ENCODE measurements at places on chromosomes 4 and X.

- no peak for DNase-seq
These were observed 182.7 kb downstream of the KCNIP4 start for GRCh38 chr4:21765810-21766407.

GRCh38 chrX:134158821-134159512, 78.0 kb upstream of the CCDC160 start:
- peak; percentile 51 for DNase-seq

DNA sequence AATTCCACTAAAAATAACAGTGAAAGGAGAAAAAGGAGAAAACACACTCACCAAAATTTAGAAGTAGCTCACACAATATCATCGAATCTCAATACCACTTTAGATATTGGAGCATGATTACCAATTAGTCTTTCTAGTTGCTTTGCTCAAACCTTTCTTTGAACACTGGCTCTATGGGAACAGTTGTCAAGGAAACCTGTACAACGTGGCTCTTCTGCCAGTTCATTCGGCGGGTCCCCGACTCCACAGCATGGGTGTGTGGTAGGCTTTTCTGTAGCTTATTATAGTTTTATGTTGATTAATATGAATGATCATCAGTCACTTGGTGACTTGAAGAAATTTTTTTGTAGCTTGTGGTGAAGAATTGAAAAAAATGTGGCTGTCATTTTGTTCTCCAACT, 50.2 kb upstream of the TMEM150C start:
- no peak for DNase-seq

DNA sequence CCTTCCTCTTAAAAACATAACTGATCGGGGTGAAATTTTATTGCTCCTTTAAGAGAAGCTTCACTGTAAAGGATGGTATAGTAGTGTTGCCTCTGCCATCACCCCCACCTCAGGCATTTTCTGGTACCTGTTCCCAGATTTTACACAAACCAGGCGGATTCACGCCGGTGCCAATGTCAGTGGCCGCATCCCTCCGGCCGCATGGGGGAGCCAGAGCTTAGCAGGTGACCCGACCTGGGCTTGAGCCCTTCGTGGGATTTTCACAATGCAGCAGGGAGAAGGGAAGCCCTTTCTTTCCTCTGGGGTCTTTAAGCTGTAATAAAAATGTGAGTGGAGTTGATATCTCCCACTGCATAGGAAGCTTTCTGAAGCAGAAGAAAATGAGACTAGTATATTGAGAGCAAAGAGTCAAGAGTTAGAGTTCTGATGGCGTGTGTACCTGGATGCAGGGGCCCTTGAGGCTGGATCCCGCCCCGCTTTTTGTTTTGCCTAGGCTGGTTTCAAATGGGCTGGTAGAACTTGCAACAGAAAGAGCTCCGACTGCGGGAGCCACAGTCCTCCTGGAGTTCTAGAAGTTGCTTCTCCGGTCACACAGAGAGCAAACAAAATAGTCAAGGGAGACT, 59.4 kb downstream of the POLR2B start:
- peak; percentile 67 for DNase-seq

DNA sequence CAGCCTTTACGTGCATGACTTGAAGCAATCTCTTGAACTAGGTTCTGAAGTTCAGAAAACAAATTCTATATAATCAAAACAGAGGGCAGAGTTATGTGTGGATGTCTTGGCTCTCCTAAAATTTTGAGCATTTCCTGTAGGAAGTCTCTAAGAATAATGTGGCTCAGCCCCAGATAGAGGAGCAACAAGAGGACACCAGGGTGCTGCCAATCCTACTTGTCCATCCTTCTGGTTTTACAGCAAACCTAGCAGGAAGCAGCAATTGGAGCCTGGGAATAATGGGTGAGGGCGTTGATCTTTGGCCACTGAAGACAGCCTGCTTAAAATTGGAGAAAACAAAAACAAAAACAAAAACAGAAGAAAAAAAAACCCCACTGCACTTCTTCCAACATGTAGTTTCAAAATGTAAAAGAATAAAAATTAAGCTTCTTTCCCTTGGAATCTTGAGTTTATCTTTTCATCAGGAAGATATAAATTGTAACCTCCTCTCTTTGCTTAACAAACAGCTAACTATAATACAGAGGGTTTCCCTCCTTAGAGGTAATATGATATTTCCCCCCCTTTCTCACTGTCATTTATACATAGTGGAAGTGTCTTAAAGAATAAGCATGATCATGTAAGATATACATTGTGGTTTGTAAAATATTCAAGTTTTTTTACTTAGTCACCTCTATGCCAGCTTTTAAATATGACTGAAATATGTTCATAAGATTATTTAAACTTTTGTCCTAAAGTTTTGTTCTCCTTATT, 130.6 kb downstream of the FBXO8 start:
- DNase-seq: no peak

DNA sequence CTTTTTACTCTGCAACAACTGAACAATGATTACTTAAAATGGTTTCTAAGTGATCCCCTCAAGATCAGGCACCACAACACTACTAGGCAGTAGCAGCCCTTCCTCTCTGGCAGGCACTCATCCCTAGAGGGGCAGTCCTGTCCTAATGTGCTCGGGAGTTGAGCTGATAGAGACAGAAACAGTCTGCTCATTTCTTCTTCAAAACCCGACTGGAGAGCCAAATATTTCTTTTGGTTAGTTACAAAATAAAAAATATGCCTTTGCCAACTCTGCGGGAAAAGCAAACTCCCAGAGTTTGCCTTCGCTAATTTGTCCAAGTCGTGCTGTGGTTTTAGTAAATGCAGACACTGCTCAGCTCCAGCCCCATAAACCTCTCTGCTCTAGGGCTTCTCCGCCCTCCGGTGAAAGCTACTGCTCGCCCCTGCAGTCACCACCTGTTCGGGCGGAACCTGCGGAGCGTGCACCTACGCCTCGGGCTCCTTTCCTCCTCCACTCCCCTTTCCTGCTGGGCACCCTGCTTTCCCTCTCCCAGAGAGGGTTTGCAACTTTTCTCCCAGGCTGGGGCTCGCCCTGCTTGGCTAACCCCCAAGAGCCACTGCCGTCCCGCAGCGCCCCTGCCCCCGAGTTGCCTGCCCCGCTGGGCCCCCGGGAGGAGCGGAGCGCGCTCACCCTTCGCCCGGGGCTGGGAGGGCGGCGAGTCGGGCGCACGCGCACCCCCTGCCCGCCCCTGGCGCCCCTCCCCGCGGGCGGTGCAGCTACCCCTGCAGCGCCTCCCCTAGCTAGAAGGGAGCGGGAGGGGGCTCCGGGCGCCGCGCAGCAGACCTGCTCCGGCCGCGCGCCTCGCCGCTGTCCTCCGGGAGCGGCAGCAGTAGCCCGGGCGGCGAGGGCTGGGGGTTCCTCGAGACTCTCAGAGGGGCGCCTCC, at the start of gene NPNT:
NPNT (plus strand) TSS at position 812 of the 923 bp plus-strand sequence. CDS start 182 bp downstream, outside the sequence.
- no peak for DNase-seq

DNA sequence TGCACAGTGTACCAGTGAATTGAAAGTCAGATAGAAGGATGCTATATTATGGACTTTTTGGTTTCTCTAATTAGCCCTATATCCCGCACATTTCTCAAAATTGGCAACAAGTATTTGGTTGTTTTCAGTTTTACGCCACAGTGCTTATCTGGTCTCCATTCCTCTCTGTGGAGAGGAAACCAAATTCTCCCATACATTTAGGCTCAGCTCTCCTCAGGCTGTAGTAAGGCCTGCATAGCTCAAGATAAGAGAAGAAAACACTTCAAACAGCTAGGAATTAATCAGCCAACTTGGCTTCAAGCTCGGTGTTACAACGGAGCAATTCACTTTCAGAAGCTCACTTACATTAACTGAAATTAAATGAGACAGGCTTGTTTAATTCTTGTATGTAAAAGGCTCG, 263.2 kb downstream of the PDHA2 start:
- no peak for DNase-seq

GRCh38 chrX:137366018-137366633, 199.8 kb upstream of the ZIC3 start:
- no peak for DNase-seq

DNA sequence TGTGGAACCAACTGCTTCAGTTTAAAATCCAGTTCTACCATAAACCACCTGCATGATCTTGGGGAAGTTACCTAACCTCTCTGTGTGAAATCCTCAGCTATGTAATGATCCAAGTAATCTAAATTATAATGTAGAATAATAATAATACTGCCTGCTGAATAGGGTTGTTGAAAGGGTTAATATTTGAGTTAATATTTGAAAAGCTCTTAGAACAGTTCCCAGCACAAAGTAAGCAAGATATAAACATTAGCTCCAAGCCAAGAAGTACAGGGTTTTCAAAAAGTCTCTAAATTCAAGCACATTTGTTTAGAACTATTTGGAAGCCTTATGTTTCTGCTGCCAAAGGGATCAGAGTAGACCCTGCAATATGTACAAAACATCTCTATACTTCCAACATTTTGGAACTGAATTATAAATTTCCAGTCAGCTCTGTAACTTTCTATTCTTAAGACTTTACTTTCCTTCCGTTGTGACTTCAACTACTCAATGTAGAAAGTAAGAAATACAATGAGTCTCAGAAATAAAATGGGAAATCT, 76.7 kb upstream of the FAM9C start:
- DNase-seq: no peak

- peak; percentile 59 for DNase-seq
These were observed 612 bp downstream of the MAGED2 start for GRCh38 chrX:54808109-54808604.

GRCh38 chr4:74097631-74098426, 1.2 kb downstream of the CXCL2 start:
- DNase-seq: no peak

- peak; percentile 56 for DNase-seq
These were observed 6.5 kb downstream of the ZNF185 start for GRCh38 chrX:152904151-152905080.

DNA sequence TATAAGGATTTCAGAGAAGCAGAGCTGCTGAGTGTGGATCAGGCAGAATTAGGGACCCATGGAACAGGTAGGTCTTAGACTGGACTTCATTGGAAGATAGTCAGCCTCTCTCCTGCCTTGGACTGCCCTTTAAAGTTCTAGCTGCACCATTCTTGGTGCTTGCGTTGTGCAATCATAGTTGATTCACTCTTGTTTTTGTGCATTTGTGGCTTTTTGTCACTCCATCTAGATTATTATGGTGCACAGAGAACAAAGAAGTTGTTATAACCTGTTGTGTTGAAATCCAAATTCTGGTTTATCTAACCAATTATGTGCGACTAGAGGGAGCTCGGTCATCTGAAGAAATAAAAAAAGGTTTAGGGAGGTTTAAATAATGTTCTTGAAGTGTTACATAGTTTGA, 59.3 kb downstream of the JADE1 start:
- no peak for DNase-seq

DNA sequence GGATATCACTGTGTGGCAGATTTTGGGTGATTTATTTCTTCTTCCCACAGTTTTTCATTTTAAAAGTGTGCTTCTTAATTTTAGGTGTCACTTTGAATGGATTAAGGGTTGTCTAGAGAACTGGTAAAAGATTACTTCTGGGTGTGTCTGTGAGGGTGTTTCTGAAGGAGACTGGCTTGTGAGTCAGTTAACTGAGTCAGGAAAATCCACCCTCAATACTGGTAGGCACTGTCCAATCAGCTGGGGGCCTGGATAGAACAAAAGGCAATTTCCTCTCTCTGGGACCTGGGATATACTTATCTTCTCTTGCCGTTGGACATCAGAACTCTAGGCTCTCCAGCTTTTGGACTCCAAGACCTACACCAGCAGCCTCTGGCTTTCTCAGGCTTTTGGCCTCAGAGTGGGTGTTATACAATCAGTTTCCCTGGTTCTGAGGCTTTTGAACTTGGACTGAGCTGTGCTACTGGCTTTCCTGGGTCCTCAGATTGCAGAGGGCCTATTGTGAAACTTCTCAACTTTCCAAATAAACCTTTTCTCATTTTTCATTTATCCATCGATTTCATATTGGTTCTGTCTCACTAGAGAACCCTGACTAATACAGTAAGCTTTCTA, 413.1 kb downstream of the GBA3 start:
- DNase-seq: no peak

DNA sequence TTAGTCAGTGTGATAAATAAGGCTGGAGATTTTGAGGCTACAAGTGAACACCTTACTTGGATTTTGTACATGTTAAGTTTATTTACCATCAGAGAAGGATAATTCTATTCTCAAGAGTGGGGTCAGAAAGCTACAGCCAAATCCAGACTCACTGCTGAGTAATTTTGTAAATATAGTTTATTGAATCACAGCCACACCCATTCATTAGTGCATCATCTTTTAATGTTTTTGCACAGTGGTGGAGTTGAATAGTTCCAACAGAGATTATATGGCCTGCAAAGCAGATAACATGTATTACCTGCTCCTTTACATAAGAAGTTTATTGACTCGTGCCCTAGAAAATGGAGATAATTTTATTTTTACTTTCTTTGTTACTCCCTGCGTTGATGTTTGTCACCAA, 60.4 kb downstream of the PCDH18 start:
- DNase-seq: no peak

GRCh38 chrX:97517763-97518162, 634.1 kb downstream of the RPA4 start:
- DNase-seq: no peak

DNA sequence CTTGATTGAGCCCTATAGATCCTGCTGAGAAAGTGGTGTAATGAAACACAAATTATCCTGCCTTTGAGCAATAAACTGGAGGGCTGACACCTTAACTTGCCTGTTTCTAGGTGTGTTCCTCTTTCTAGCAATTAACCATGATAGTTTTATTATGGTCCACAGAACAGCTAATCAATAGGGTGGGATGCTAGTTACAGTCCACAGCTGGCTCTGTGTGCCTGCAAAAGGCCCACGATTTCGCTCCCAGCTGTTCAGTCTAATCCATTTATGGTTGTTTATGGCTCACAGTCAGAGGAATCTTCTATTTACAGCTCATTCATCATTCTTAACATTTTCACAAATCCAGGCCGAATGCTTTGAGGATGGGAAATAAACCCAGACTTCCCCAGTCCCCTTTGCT, 674.9 kb downstream of the SMARCA1 start:
- DNase-seq: no peak

GRCh38 chr4:114017120-114017917, 37.9 kb upstream of the ARSJ start:
- DNase-seq: no peak

DNA sequence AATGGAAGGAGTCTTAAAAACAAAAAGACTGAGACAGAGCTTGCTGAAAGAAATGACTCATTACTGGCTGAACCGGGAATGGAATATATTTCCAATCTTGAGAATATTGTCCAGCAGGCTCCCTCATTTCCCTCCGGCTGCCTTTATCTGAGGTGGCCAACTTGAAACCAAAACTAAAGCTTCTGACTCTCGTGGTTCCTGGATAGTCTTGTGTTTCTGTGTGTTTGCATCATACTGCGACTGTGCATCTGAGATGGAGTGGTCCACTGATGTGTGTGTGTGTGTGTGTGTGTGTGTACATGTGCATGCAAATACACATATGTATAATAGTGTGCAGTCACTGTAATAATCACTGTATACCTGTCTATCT, 145.6 kb upstream of the SCML1 start:
- no peak for DNase-seq

- no peak for DNase-seq
These were observed 611.1 kb upstream of the ATOH1 start for GRCh38 chr4:93217431-93217830.

- DNase-seq: no peak
These were observed 18.1 kb downstream of the USO1 start for GRCh38 chr4:75742451-75742850.

- no peak for DNase-seq
These were observed 42.6 kb upstream of the GYPA start for GRCh38 chr4:144183165-144183564.

GRCh38 chr4:77047037-77047436, 28.8 kb downstream of the CCNI start:
- DNase-seq: no peak

Data from activated CD8-positive, alpha-beta memory T cell treated with anti-CD3 and anti-CD28 coated beads, Interleukin-2, amount 50 U/mL, for 48 hours (primary cell).